Body of pancreas (tissue), 4 donors: ENCODE measurements at places on chromosomes 16 and 17. TPM values are rescaled to one million over a fixed set of nuclear protein-coding genes. Genes with fewer than 3 reads are reported as not detected.
A peak's percentile ranks its signal among the peaks of the same experiment; 100 is the strongest.

GRCh38 chr17:34853924-34854323, 107.3 kb downstream of the CCT6B start:
- DNase-seq, result no peak
- H3K4me1 ChIP-seq, result no peaks in the 10 kb centered on the region
- no peak overlapping the region for H3K4me3 ChIP-seq
- no peaks in the 10 kb centered on the region for H3K36me3 ChIP-seq

DNA sequence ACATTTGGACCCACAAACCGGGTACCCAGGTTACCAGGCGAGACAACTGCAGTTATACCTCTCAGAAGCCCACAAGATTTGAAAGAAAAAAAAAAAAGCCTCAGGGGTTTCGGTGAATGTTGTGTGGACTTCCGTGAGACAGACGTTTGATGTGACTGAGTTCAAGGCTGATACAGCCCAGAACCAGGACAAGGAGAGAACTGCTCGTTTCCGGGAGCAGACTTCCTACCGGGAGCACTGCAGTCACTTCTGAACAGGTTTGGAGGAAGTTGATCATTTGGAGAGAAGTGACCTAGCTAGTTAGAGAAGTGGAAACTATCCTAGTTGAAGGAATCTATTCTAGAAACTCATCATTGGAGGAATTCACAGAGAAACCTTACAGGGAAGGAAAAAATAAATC, 847 bp downstream of the CKLF start:
- no peak for DNase-seq
- H3K27me3 ChIP-seq, result no peaks in the 10 kb centered on the region
- no peaks in the 10 kb centered on the region for H3K36me3 ChIP-seq
- H3K4me3 ChIP-seq, result no peak overlapping the region

DNA sequence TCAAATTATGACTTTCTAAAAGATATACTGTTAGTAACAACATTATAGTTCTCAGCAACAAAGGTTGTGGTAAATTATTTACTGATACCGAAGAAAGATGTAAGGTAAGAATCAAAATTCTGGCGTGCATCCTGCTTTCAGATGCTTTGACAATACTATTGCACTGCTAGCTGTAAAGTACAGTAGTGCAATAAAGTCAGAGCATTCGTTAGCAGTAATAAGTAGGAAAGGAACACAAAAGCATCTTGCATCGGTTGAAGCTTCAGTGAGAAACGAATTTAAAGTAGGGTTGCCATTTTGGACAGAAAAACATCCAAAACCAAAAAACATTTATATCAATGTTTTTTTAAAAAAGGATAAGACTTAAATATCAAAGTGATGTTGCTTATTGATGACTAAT, 4.0 kb downstream of the SKA2 start:
- no peak overlapping the region for H3K4me3 ChIP-seq
- H3K27me3 ChIP-seq, result no peaks in the 10 kb centered on the region
- H3K4me1 ChIP-seq, result peaks cover 13% of the 10 kb centered on the region
- no peaks in the 10 kb centered on the region for H3K36me3 ChIP-seq

- peak; percentile 29 for DNase-seq
- H3K4me3 ChIP-seq, result no peak overlapping the region
- H3K36me3 ChIP-seq, result no peaks in the 10 kb centered on the region
- H3K4me1 ChIP-seq, result no peaks in the 10 kb centered on the region
- no peaks in the 10 kb centered on the region for H3K27me3 ChIP-seq
- H3K27ac ChIP-seq, result no peak overlapping the region
These were observed 128.4 kb upstream of the TNRC6C start for GRCh38 chr17:77829843-77830799.

Gene NUDT7
- 9.2 TPM for total RNA-seq

Gene EVPLL
- not detected for total RNA-seq
